Activated CD4-positive, alpha-beta T cell treated with anti-CD3 and anti-CD28 coated beads, Interleukin-2, amount 10 ng/mL, durations not matched to agents 24 days and 14 days (primary cell): ENCODE measurements at places on chromosomes 5 and 9. TPM values are rescaled to one million over a fixed set of nuclear protein-coding genes. Genes with fewer than 3 reads are reported as not detected.
A peak's percentile ranks its signal among the peaks of the same experiment; 100 is the strongest.

- H3K27ac ChIP-seq, result no peak overlapping the region
- H3K4me3 ChIP-seq, result no peak overlapping the region
- no peaks in the 10 kb centered on the region for H3K27me3 ChIP-seq
- H3K36me3 ChIP-seq, result no peaks in the 10 kb centered on the region
Observed at GRCh38 chr5:110460837-110461236, 265.6 kb downstream of the TMEM232 start.

DNA sequence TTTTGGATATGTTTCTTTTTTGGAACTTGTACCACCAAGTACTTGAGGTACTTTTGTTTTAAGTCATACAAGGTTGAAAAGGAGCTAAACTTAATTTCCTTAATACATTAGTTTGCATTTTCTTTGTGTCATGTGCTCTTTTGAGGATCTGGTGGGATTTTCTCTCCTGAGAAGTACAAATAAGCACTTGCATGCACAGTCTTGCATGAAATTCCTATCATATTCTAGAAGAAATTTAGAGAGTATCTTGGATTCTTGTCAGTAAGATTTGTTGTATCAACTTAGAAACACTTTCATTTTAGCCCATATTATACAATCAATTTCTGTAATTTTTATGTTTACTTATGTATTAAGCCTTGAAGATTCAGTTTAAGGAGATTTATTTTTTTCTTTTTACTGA is 64.9 kb downstream of the CCNH start:
- peaks cover 34% of the 10 kb centered on the region for H3K36me3 ChIP-seq
- H3K27me3 ChIP-seq, result no peaks in the 10 kb centered on the region
- no peak for DNase-seq
- H3K4me3 ChIP-seq, result no peak overlapping the region
- H3K4me1 ChIP-seq, result peaks cover 4% of the 10 kb centered on the region

Gene NAIP
- 6.4 and 7.2 TPM in 2 replicates for total RNA-seq

DNA sequence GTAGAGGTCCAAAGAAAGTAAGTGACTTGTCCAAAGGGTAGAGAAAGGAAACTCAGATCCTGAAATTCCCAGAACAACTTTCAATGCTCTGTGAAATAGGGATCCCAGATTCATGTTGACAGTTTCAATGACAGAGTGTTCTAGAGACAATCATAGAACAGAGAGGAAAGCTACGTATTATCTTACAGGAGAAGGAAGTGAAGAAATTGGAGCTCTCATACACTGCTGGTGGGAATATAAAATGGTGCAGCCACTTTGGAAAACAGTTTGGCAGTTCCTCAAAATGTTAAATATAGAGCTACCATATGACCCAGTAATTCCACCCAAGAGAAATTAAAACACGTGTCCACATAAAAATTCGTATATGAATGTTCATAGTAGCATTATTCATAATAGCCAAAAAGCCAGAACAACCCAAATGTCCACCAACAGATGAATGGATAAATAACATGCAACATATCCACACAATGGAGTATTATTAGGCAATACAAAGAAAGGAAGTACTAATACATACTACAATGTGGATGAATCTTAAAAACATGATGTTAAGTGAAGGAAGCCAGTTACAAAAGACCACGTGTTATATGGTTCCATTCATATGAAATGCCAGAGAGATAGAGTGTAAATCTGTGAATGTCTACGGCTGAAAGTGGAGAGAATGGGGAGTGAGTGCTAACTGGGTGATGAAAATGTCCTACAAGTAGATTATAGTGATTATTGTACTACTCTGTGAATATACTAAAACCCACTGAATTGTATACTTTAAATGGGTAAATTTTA is 197.1 kb downstream of the NTRK2 start:
- no peak overlapping the region for H3K27ac ChIP-seq
- H3K27me3 ChIP-seq, result peaks cover 2% of the 10 kb centered on the region
- DNase-seq, result no peak
- H3K36me3 ChIP-seq, result no peaks in the 10 kb centered on the region
- H3K4me3 ChIP-seq, result no peak overlapping the region
- no peaks in the 10 kb centered on the region for H3K4me1 ChIP-seq

DNA sequence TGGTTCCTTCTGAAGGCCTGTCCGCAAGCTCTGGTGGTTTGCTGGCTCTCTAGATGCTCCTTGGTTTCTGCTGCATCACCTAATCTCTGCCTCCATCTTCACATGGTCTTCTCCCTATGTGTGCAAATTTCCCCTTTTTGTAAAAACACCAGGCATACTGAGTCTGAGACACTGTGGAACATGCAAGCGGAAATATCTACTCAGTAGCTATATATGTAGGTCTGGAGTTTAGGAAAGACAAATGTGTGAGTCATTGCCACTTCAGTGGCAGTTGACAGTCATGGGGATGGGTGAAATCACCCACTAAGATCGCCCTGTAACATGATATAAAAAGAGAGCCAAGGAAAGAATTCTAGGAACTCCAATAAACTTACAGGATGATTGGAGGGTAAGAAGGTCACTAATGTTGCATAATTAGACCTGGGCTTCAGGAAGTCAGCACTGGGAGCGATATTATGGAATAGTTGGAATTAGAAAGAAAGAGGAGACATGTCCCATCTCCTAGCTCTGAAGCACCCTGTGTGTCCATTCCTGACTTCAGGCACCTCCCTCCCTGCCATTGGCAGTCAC is 22.7 kb upstream of the UBLCP1 start:
- no peaks in the 10 kb centered on the region for H3K27me3 ChIP-seq
- no peak for DNase-seq
- no peak overlapping the region for H3K4me3 ChIP-seq
- peak overlapping the region; percentile 59 for H3K27ac ChIP-seq
- H3K36me3 ChIP-seq, result no peaks in the 10 kb centered on the region

Gene ZDHHC11B
- total RNA-seq, result not detected in 2 replicates

DNA sequence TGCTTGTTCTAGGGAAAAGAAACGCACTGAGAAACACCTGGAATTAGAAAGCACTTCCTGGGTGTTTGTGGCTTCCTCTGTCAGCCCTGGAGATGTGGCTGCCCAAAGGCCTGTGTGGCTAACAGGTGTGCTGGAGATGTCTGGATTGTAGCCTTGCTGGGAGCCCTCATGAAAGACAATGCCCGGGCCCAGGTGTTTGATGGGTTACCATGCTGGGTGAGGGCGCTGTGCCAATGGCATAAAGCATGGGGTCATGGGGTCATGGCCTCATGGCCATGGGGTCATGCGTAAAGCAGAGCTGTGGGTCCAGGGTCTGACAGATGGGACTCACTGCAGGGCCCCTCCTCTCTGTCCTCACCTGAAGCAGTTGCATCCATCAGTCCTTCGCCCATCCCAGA is 21.6 kb downstream of the ANKRD33B start:
- peaks cover 52% of the 10 kb centered on the region for H3K4me1 ChIP-seq
- peaks cover 2% of the 10 kb centered on the region for H3K27me3 ChIP-seq
- no peak overlapping the region for H3K27ac ChIP-seq
- H3K4me3 ChIP-seq, result no peak overlapping the region
- DNase-seq, result no peak

DNA sequence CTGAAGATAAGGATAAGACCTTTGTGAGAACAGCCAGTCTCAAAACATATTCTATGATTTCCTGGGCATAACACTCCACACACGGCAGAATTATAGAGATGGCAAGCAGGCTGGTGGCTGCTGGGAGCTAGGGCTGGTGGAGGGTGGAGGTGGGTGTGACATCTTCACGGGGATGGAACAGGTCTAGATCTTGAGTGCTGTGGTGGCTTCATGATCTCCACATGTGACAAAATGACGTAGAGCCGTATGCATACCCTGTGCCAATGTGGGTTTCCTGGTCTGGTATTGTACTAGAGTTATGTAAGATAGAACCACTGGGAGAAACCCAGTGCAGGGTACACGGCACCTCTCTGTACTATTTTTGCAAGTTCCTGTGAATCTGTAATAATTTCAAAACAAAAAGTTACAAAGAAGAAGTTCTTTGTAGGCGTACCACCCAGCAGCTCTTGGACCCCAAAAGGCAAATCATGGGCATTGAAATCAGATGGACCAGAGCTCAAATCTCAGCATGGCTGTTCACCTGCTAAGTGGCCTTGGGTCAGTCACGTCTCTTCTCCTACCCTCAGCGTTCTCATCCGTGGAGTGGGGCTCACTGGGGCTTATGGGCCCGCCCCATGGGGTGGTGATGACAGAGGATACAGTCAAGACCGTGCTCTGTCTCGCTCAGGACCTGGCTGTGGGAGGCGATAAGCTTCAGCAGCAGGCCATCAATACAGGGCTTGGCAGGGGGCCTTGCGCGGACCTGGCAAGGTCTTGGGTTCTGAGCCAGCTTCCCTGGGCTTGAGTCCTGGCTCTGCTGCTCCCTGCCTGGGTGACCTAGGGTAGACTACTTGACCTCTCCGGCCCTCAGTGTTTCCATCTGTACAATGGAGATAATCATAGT is 74.7 kb upstream of the UNC5A start:
- H3K4me3 ChIP-seq, result no peak overlapping the region
- no peak for DNase-seq
- no peaks in the 10 kb centered on the region for H3K36me3 ChIP-seq
